ENCODE measurements at places on chromosomes 12 and 14. TPM values are rescaled to one million over a fixed set of nuclear protein-coding genes. Genes with fewer than 3 reads are reported as not detected.

DNA sequence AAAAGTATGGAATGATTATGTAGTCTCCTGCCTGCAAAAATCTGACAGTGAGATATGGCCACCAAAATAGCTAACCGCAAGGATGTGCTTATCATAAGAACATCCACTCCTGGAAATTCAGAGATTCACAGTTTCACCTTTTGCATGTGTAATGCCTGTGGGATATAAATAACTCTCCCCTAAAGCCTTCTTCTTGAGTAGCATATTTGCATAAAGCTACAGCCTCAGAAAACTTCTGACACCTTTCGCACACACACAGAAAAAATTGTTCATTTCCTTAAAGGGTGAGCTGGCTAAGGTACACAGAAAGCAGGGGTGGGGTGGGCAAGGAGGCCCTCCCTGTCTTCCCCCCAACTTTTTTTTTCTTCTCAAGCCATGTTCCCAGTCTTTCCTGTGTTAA lies 3.1 kb upstream of the IGF1 start:
- DNase-seq: no peak

GRCh38 chr12:108240027-108240785 lies 98.9 kb downstream of the CMKLR1 start:
- no peak for DNase-seq

GRCh38 chr12:72742568-72742967 lies 470.4 kb downstream of the TRHDE start:
- DNase-seq: no peak

- DNase-seq: no peak
Measured at GRCh38 chr14:64174922-64175782, 119.0 kb downstream of the ESR2 start.

DNA sequence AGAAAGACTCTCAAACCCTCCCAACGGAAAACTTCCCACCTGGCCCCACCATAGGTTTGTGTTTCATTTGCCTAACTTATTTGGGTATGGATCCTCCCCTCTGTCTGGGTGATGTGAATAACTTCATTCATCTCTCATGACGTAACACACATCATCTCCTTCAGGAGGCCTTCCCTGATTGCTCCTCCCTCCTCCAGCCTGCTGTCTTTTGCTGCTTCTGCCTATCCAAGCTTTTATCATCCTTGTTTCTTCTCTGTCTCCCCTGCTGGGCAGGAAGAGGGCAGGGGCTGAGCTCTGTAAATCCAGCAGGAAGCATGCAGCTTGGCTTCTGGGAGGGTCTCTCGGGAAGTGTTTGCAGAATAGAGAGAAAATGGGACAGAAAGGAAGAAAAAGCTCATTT lies 766.0 kb upstream of the TBX3 start:
- no peak for DNase-seq

The GDF3 gene
- total RNA-seq: not detected

DNA sequence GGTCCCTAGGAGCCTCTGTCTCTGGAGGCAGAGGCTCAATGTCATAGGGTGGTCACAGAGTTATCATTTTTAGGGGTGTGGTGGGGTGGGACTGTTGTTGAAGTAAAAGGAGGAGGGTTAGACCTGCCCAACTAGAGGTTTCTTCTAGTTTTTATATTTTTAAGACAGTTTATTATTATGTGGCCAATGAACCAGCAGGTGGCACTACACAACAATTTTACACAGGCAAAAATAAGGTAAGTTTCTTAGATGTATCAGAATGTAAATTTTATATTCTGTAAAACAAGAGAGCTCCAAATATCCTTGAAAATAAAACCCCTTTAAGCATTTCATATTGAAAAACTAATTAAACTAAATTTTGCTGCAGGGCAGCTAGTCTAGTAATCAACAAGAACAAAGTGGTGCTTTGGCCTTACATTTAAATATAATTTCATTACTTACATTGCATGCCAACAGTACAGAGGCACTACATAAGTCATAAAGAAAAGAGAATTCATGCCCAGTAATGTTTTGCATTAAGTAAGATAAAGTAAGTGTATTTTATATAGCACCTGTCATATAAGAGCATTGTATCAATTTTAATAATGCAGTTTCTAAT lies 22.2 kb upstream of the OVCH1 start:
- no peak for DNase-seq

The NFATC4 gene
- total RNA-seq: 3.7 TPM

DNA sequence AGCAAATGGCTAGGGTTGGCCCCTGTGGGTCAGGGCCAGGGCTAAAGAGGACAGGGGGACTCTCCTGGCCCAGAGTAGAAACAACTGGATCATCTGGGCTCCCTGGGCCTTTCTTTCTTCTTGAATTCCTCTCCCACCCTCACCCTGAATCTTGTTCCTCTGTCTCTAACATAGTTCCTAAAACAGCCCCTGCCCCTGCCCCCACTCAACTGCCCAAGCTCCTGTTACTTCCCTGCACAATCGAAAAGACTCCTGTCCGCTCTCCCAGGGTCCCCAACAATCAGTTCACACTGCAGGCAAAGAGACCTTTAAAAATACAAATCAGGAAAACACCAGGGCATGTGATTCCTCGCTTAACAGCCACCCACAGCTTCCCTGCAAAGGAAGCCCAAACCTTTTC lies 18.0 kb upstream of the ANKRD33 start:
- no peak for DNase-seq

The OAS1 gene
- 22.5 TPM for total RNA-seq

All from right lobe of liver (tissue), 6 donors.